Endodermal cell (in vitro differentiated cells): ENCODE measurements at places on chromosomes 6 and 20. TPM values are rescaled to one million over a fixed set of nuclear protein-coding genes. Genes with fewer than 3 reads are reported as not detected.

DNA sequence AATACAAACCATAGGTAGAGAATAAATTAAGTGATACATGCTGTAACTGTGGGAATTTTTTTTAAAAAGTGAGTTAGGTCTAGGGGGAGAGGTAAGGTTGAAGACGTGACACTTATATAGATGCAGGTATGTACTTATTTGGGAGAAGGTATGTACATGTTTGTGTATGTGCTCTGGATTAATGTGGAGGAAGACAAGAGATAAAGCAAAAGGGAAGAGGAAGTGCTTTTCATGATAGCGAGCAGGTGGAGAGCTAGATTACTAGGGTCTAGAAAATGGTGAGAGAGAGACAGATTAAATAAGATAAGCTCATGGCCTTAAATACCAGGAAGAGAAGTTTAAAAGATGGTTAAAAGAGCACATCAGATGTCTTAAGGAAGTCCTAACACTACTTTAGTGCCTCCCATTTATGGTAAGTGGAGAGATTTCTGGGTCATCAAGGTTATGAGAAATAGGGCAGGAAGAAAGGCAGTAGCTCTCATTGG, 92.5 kb downstream of the MAN1A1 start:
- no peaks in the 10 kb centered on the region for H3K27me3 ChIP-seq
- no peak overlapping the region for H3K4me3 ChIP-seq
- no peak for DNase-seq
- no peaks in the 10 kb centered on the region for H3K4me1 ChIP-seq
- H3K36me3 ChIP-seq, result peaks cover 8% of the 10 kb centered on the region

The ARFGEF2 gene
- total RNA-seq, result 26.4 and 29.4 TPM in 2 replicates

DNA sequence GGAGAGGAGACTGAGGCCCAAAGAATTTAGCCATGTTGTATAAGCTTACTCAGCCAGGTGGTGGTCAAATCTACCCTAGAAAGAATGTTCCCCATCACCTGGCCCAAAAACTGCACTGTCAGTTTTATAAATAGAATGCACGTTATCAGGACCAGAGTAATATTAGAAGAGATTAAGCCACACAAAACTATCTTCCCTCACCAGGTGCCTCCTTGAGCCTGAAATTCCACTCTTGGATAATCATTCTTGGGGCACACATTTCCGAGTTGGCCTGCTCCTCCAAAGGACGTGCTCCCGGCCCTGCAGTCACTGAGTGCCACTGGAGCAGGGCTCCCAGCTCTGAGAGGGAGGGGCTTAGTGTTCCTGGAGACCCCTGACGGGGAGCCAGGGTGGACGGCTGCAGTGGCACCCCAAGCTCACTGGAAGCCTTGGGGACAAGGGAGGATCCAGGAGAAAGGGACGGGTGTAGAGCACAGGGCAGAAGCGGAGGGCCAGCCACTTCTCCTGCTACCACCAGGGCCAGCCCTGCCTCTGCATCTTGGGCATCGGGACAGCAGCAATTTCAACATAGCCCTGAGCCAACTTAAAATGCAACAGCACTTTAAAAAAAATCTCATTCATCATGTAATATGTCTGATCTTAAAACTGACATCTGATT, 160.8 kb upstream of the QKI start:
- no peaks in the 10 kb centered on the region for H3K36me3 ChIP-seq
- no peak overlapping the region for H3K4me3 ChIP-seq
- no peaks in the 10 kb centered on the region for H3K4me1 ChIP-seq
- H3K27ac ChIP-seq, result no peak overlapping the region

GRCh38 chr20:61803915-61804751, 261.5 kb downstream of the TAF4 start:
- H3K4me1 ChIP-seq, result no peaks in the 10 kb centered on the region
- no peak overlapping the region for H3K4me3 ChIP-seq
- peak; percentile 60 for DNase-seq
- H3K27me3 ChIP-seq, result no peaks in the 10 kb centered on the region
- no peaks in the 10 kb centered on the region for H3K36me3 ChIP-seq

The TRIM31 gene
- total RNA-seq, result not detected in 2 replicates

- peak overlapping the region; percentile 93 for H3K27ac ChIP-seq
- H3K4me3 ChIP-seq, result peak overlapping the region; percentile 90
- H3K4me1 ChIP-seq, result peaks cover 4% of the 10 kb centered on the region
- H3K36me3 ChIP-seq, result no peaks in the 10 kb centered on the region
Observed at GRCh38 chr6:151240036-151240685, 394 bp downstream of the AKAP12 start.

The CD24 gene
- total RNA-seq, result 392 to 469 TPM (median 403 TPM) in 3 replicates

DNA sequence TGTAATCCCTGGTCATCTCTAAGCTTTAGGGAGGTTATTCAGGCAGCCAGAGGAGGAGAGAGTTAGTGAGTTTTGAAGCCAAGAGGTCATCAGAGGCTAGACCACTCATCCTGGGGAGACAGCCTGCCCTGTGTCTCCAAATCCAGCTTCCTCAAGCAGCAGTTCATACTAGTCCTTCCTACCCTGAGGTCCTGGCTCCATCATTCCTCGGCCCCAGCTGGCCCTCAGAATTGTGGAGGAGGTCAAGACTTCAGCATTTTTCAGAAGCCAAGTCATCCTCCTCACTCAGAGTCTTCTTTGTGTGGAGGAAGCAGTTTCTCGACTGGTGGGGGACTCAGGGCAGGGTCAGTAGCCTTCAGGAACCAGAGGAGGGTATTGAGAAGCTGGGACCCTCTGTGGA, 12.4 kb upstream of the KIAA1755 start:
- H3K27ac ChIP-seq, result no peak overlapping the region
- H3K4me3 ChIP-seq, result no peak overlapping the region
- H3K27me3 ChIP-seq, result no peaks in the 10 kb centered on the region
- DNase-seq, result no peak

DNA sequence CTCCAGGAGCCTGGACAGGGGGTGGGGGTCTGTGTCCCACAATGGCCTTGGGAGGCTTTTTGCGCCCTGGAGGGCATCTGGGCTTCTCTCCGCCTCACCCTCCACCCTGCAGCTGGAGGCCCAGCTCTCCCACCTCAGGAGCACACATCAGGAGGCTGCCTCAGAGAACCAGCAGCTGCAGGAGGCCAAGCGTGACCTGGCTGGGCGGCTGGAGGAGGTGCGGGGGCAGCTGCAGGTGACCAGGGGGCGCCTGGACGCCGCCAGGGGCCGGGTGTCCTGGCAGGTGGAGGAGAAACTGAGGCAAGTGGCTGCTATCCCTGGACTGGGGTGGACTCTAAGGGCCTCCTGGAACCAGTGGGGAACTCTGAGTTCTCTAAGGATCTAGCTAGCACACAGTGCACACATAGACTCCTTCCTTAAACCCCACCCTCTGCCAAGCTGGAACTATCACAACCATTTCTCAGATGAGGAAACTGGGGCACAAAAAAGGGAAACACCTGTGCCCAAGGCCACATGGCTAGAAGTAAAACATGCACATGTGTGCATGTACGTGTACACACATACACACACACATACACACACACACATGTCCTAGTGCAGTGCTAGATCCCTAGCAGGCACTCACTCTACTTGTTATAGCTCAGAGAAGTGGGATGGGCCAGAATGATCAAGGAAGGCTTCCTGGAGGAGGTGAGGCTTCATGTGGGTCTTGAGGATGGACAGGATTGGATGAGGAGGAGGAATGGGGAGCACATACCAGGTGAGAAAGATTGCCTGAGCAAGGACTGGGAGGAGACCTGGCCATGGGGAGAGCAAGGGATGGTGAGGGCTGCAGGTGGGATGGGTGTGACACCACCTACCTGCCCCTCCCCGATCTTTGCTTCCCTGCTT, 22.9 kb downstream of the RAB44 start:
- no peak overlapping the region for H3K4me3 ChIP-seq
- DNase-seq, result peak; percentile 32
- H3K27me3 ChIP-seq, result no peaks in the 10 kb centered on the region
- H3K36me3 ChIP-seq, result no peaks in the 10 kb centered on the region
- no peak overlapping the region for H3K27ac ChIP-seq

GRCh38 chr6:106381881-106382280, 21.4 kb downstream of the CRYBG1 start:
- peaks cover 14% of the 10 kb centered on the region for H3K27me3 ChIP-seq
- H3K36me3 ChIP-seq, result no peaks in the 10 kb centered on the region
- no peak overlapping the region for H3K4me3 ChIP-seq
- no peaks in the 10 kb centered on the region for H3K4me1 ChIP-seq
